ENCODE measurements at places on chromosomes 6 and 20.

- peak overlapping the region; percentile 86 for H3K27ac ChIP-seq
- peak; percentile 80 for DNase-seq
- no peaks in the 10 kb centered on the region for H3K36me3 ChIP-seq
- H3K4me1 ChIP-seq = peaks cover 43% of the 10 kb centered on the region
- no peaks in the 10 kb centered on the region for H3K27me3 ChIP-seq
Observed at GRCh38 chr6:13303668-13304017, 24.7 kb downstream of the TBC1D7 start.

DNA sequence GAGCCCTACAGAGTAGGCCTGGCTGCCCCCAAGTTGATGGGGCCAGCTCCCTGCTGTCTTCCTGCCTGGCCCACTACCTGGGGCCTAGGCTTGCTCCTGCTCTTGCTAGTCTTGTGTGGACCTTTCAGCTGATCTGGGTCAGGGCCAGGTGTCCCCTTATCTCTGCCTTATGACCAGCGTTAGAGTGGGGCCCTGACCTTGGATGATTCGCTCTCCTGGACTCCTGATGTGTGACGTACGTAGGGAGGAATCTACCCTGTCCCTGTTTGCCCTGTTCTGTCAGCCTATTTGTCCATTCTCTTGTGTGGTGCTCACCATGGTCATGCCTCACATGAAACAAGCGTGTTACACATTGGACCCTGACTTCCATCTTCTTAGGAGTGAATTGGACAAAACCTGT, 571.8 kb downstream of the QKI start:
- H3K4me1 ChIP-seq = no peaks in the 10 kb centered on the region
- H3K27me3 ChIP-seq = no peaks in the 10 kb centered on the region
- DNase-seq = no peak

DNA sequence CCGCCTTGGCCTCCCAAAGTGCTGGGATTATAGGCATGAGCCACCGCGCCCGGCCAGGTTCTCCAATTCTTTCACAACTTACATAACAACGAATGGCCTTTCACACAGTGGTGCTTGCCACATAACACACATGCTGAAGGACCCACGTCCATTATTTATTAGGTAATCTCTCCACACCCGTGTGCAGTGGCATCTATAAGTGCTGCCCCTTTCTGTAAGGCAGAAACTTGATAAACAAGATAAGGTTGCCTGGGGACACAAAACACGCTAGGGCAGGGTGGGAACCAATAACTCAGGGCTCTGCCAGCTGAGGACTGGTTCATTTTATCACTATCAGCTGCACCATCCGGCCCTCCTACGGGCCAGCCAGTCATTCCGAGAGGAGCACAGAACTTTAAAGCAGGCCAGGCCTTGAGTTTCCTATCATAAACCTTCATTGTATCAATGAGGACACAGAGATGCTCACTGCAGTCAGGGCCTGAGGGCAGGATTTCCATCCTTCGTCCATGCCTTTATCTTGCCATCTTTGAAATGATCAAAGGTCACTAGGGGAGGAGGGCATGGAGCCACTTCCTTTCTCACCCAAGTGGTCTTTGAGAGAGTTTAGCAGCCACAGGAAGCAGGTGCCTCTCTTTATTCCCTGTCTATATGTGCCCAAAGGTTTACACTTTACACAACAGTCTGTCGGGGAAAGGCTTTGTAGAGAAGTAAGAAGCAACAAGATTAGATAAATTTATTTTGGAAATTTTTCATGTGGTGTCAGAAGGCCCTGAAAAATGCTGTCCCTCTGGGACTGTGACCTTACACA, 37.6 kb downstream of the GPLD1 start:
- H3K4me3 ChIP-seq = no peak overlapping the region
- H3K4me1 ChIP-seq = no peaks in the 10 kb centered on the region
- no peaks in the 10 kb centered on the region for H3K27me3 ChIP-seq
- DNase-seq = no peak
- H3K36me3 ChIP-seq = no peaks in the 10 kb centered on the region
- no peak overlapping the region for H3K27ac ChIP-seq

- H3K4me1 ChIP-seq = no peaks in the 10 kb centered on the region
- H3K27me3 ChIP-seq = no peaks in the 10 kb centered on the region
- no peak overlapping the region for H3K4me3 ChIP-seq
- no peak for DNase-seq
- H3K36me3 ChIP-seq = peaks cover 20% of the 10 kb centered on the region
- H3K27ac ChIP-seq = no peak overlapping the region
Observed at GRCh38 chr6:160093946-160094345, 27.7 kb upstream of the SLC22A1 start.

DNA sequence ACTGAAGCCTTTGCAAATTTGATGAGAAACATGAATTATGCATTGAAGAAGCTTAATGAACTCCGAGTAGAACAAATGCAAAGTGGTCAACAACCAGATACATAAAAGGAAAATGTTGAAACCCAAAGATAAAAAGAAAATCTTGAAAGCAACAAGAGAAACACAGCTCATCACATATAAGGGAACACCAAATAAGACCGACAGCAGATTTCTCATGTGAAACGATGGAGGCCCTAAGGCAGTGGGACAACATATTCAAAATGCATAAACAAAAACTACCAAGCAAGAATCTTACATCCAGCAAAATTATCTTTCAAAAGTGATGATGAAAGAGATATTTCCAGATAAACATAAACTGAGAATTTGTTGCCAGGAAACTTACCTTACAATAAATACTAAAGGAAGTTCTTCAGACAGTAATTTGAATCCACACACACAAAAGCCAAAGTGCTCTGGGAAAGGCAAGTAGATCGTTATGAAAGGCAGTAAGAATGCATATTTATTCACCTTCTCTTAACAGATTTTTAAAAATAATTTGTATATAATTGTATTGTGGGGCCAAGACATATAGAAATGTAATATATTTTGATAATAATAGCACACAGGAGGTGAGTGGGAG, 22.5 kb downstream of the SLC52A3 start:
- H3K4me1 ChIP-seq = no peaks in the 10 kb centered on the region
- H3K36me3 ChIP-seq = no peaks in the 10 kb centered on the region
- no peak for DNase-seq
- no peak overlapping the region for H3K4me3 ChIP-seq
- H3K27me3 ChIP-seq = peaks cover 2% of the 10 kb centered on the region

GRCh38 chr6:87789198-87789899, 87.3 kb upstream of the AKIRIN2 start:
- no peaks in the 10 kb centered on the region for H3K27me3 ChIP-seq
- peaks cover 10% of the 10 kb centered on the region for H3K4me1 ChIP-seq
- H3K27ac ChIP-seq = no peak overlapping the region
- H3K36me3 ChIP-seq = no peaks in the 10 kb centered on the region

- no peak overlapping the region for H3K4me3 ChIP-seq
- no peaks in the 10 kb centered on the region for H3K36me3 ChIP-seq
- H3K27me3 ChIP-seq = no peaks in the 10 kb centered on the region
- H3K4me1 ChIP-seq = peaks cover 11% of the 10 kb centered on the region
Observed at GRCh38 chr20:46559685-46560440, 9.4 kb upstream of the OCSTAMP start.

GRCh38 chr6:27096834-27097511, 150.5 kb upstream of the PRSS16 start:
- H3K4me1 ChIP-seq = peaks cover 9% of the 10 kb centered on the region
- peak overlapping the region; percentile 70 for H3K4me3 ChIP-seq
- H3K27me3 ChIP-seq = peaks cover 13% of the 10 kb centered on the region
- DNase-seq = peak; percentile 64
- H3K27ac ChIP-seq = no peak overlapping the region

DNA sequence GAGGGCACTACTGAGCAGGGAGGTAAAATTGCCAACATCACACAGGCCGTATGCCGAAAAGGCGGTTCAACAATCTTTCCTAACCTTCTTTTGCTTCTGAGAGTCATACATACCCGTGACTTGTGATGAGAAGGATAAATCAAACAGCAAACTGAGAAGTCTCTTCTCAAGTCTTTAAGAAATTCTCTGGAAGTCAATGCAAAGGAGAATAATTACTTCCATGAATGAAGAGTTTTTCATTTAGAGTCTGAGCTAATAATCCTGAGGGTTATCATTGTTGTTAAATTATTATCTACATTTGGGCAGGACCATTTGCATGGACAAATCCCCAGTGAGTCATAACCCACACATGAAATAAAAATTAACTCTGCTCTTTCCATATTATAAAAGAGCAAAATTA, 22.4 kb upstream of the ILRUN start:
- H3K4me1 ChIP-seq = no peaks in the 10 kb centered on the region
- DNase-seq = no peak
- no peak overlapping the region for H3K4me3 ChIP-seq
- H3K36me3 ChIP-seq = no peaks in the 10 kb centered on the region
- no peak overlapping the region for H3K27ac ChIP-seq
- H3K27me3 ChIP-seq = no peaks in the 10 kb centered on the region

DNA sequence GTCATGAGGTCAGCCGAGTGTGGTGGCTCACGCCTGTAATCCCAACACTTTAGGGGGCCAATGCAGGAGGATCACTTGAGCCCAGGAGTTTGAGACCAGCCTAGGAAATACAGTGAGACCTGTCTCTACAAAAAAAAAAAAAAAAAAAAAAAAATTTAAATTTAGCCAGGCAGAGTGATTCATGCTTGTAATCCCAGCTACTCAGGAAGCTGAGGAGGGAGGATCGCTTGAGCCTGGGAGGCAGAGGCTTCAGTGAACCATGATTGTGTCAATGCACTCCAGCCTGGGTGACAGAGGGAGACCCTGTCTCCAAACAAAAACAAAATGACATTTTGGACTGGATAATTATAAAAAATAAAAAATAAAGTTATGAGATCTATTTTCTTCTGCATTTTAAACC, 56.2 kb downstream of the ADGRF1 start:
- peak overlapping the region; percentile 12 for H3K27ac ChIP-seq
- H3K4me1 ChIP-seq = peaks cover 36% of the 10 kb centered on the region
- no peak overlapping the region for H3K4me3 ChIP-seq
- H3K27me3 ChIP-seq = no peaks in the 10 kb centered on the region
- no peaks in the 10 kb centered on the region for H3K36me3 ChIP-seq

- H3K36me3 ChIP-seq = no peaks in the 10 kb centered on the region
- H3K27ac ChIP-seq = no peak overlapping the region
- no peaks in the 10 kb centered on the region for H3K27me3 ChIP-seq
- peaks cover 26% of the 10 kb centered on the region for H3K4me1 ChIP-seq
Observed at GRCh38 chr6:136079701-136080565, 170.2 kb downstream of the MTFR2 start.

GRCh38 chr20:61919239-61919638, 146.4 kb downstream of the TAF4 start:
- H3K4me3 ChIP-seq = no peak overlapping the region
- no peaks in the 10 kb centered on the region for H3K4me1 ChIP-seq
- no peaks in the 10 kb centered on the region for H3K27me3 ChIP-seq
- no peak overlapping the region for H3K27ac ChIP-seq

DNA sequence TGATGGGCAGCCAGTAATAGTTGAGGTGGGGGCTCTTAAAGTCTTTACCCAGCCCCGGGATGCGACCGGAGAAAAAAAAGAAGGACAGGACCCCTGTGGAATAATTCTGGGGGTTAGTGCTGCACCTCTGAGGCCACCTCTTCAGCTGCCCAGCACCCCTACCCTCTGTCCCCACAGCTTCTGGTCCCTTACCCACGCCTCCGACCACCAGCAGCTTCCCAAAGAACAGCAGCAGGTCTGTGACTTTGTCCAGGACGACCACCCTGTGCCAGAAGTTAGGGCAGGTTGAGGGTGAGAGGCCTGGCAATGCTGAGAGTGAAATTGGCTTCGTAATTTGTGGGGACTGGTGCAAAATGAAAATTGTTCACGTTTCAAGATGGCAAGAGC, 2.2 kb upstream of the NEU1 start:
- no peak overlapping the region for H3K4me3 ChIP-seq
- no peaks in the 10 kb centered on the region for H3K27me3 ChIP-seq
- H3K36me3 ChIP-seq = peaks cover 1% of the 10 kb centered on the region
- no peak overlapping the region for H3K27ac ChIP-seq

DNA sequence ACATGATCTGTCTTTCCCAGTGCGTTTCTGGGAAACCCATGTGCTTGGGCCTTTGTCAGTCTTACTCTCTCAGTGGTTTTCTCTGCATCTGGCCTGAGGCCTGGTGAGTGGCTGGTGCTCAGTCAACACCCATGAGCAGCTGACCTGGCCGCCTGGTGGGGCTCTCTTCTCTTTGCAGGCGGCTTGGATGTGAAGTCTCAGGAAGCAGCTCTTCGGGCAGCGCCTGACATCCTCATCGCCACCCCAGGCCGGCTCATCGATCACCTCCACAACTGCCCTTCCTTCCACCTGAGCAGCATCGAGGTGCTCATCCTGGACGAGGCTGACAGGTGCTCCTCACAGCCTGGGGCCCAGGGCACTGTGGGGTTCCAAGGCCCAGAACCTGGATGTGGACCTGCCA, 10.8 kb downstream of the DDX27 start:
- H3K4me3 ChIP-seq = no peak overlapping the region
- no peak overlapping the region for H3K27ac ChIP-seq
- H3K4me1 ChIP-seq = no peaks in the 10 kb centered on the region
- no peak for DNase-seq

DNA sequence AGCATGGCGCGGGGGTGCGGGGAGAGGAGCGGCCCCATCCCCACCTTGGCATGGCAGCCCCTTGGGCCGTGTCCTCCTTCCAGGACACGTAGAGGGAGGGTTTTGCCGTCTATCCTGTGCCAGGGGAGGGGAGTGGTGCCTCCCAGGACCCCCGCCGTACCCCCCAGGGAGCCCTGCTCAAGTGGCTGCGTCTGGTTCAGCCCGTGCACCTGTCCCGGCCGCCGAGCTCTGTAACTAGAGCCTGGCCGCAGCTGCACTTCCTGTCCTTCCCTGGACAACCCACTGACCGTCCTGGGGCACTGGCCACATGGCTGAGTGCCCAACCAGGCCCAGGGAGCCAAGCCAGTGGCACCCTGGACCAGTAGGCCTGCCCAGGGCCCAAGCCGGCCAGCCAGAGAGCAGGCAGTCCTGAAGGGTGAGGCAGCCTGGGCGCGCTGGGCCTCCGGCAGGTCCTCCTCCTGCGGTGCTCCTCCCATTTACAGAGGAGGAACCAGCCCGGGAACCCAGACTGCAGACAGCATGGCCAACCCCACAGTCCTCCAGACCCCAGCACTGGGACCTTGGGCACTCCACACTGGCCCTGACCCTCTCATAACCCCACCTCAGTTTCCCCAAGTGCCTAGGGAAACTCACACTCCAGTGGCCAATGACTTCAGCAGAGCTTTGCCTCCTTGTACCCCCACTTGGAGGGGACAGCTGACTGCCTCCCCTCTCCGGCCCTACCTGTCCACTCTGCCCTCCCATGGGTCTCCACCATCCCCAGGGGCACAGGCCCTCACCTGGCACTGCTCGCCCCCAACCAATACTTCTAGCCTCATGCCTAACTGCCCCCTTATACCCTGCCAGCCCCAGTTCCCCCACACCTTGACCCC, 8.7 kb downstream of the LAMA5 start:
- H3K27ac ChIP-seq = peak overlapping the region; percentile 89
- H3K36me3 ChIP-seq = no peaks in the 10 kb centered on the region
- no peaks in the 10 kb centered on the region for H3K27me3 ChIP-seq
- peak; percentile 65 for DNase-seq

DNA sequence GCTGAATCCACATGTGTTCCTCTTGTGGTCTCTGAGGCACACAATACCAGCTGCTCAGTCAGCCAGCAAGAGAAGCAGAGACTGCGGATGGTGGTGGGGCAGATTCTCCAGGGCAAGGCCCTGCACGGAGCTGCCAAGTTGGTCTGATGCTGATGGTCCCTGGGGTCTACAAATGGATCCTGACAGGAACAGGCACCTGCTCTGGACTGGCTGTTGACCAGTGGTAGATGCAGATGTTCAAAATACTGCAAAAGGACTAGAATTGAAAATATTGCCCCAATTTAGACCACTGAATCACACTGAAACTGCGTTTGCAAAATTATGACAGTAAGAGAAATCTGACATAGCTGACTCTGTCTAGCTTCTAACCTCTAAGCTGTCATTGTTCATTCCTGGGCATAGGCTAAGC, 29.6 kb upstream of the TUBB2A start:
- peaks cover 17% of the 10 kb centered on the region for H3K27me3 ChIP-seq
- H3K36me3 ChIP-seq = no peaks in the 10 kb centered on the region

GRCh38 chr6:17015144-17015543, 86.7 kb upstream of the STMND1 start:
- no peak for DNase-seq
- no peak overlapping the region for H3K4me3 ChIP-seq
- no peaks in the 10 kb centered on the region for H3K36me3 ChIP-seq
